ENCODE measurements at places on chromosomes 1 and 21. TPM values are rescaled to one million over a fixed set of nuclear protein-coding genes. Genes with fewer than 3 reads are reported as not detected.

- peak; percentile 45 for DNase-seq
Observed at GRCh38 chr1:10910681-10911489, 101.6 kb upstream of the TARDBP start.

DNA sequence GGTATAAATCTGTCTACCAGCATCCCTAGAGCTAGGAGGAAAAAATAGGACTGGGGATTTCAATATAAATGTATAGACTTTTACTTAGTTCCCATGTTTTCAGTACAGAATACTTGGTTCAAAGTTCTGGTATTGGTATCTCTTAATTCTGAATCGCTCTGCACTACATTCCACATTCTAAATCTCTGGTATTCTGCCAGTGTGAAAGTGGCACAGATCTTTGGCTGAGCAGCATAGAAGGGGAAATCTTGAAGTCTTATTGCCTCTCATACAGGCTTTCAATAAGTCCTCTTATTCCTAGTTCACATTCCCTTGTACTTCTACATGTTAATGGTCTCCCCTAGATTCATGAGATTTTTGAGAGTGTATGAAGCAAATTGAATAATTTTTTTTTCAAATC, 74.0 kb upstream of the HSPA13 start:
- no peak for DNase-seq

GRCh38 chr1:42973286-42973685, 14.6 kb upstream of the SLC2A1 start:
- DNase-seq = no peak

- DNase-seq = no peak
Observed at GRCh38 chr1:77556045-77556444, 126.4 kb downstream of the ZZZ3 start.

GRCh38 chr21:27572696-27573095, 605.8 kb upstream of the ADAMTS5 start:
- no peak for DNase-seq

GRCh38 chr1:34792868-34793727, at the start of gene GJA4:
Gene GJA4 (plus strand): TSS chr1:34792999. CDS start chr1:34794214, 1,215 bp downstream.
- DNase-seq = no peak

GRCh38 chr21:18603980-18604379, 200.4 kb upstream of the TMPRSS15 start:
- DNase-seq = no peak

DNA sequence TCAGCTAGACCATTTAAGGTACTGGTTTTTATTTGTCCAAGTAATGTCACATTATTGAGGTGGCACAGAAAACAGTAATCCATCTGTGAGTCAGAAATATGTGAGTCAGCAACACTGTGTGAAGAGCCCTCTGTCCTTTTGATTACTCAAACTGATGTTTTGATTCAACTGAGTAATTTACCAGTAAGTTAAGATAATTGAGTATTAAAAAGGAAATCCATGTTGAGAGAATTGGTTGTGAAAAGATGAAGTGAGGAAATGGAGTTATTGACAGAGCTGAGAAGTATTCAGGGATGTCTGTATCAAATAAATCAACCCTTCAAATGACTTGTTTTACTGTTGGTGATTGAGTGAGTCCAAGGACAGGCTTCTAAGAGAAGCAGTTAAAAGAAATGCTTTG, 302.7 kb upstream of the SGIP1 start:
- no peak for DNase-seq

GRCh38 chr21:35616090-35616489, 444.2 kb downstream of the SETD4 start:
- DNase-seq = no peak

- DNase-seq = no peak
Observed at GRCh38 chr1:13766592-13767564, 66.9 kb downstream of the PRDM2 start.

- DNase-seq = no peak
Observed at GRCh38 chr1:186564582-186564981, 103.7 kb upstream of the PDC start.

DNA sequence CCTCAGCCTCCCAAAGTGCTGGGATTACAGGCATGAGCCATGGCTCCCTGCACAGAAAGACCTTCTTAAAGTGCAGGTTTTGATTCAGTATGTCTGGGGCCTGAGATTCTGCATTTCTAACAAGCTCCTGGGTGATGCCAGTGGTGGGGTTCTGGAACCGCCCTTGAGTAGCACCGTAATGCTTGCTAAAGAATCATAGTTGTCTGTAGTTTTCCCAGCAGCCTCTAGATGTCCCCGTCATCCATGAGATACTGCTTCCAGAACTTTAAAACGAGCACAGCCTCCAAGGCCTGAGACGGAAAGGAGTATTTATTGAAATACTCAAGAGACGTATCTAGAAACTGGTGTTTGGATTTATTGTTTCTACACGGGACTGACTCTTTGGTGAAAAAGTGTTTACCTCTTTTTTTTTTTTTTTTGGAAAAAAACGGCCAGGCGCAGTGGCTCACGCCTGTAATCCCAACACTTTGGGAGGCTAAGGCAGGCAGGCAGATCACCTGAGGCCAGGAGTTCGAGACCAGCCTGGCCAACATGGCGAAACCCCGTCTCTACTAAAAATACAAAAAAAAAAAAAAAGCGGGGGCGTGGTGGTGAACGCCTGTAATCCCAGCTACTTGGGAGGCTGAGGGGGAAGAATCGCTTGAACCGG, 2.6 kb upstream of the TOR3A start:
- DNase-seq = no peak

GRCh38 chr1:24725209-24725651, 20.0 kb upstream of the CLIC4 start:
- peak; percentile 69 for DNase-seq

DNA sequence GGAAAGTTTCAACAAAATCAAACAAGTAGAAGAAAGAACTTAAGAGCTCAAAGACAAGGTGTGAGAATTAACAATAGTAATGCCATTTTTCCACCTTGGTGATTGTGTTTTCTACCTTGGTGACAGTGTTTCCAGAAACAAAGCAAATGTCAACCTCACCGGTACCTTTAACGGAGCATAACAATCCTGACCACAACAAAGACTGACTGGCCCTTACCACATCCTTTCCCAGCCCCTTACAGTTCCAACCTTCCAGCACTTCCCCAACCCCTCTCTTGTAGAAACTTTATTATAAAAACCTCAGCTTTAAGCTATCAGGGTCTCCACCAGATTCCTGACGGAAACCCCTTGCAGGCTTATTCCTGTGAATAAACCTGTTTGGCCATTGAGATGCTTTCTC, 16.7 kb downstream of the STYXL2 start:
- no peak for DNase-seq

DNA sequence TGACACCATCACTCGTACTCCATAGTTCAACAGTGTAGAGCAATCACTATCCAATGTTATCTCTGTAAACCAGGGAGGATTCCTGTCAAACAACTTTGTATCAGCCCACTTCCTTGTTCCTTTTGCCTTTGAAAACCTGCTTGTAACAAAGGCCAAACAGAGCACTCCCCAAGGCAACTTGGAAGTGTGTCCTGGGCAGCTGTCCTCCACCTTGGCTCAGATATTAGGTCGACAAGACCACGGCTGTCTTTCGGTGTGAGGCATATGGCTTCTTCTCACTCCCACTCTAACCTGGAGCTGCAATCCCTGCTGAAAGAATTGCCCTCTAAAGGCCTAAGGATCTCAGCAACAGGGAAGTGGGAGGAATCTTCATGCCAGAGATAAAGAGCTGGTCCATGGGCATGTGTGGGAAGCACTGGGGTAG, 66.7 kb downstream of the ITPKB start:
- DNase-seq = no peak

Gene SYNJ1
- 4.3 TPM for total RNA-seq

Gene TMEM167B
- 14.2 TPM for total RNA-seq

Gene PAPPA2
- total RNA-seq = 0.88 TPM

Gene CADM3
- 8.3 TPM for total RNA-seq

Gene PLD5
- 8.5 TPM for total RNA-seq

Gene RXRG
- total RNA-seq = not detected
